ENCODE measurements at places on chromosomes 3 and 15.

DNA sequence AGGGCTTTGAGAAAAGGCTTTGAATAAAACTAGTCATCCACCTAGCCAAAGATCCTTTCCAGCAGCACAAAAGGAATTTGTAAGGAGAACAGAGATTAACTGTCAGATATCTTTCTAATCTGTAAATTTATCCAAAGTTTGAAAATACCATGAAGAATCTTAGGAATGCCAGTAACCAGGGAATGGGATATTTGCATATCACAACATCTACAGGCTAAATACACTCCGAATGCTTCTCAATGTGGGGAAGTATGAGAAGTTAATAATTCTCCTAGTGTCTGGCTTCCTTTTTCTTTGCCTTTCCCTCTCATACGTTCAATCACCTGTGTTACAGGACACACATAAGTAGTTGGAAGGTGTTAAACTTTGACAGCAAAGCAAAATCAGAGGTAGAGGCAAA, 7.8 kb downstream of the ANAPC13 start:
- DNase-seq, result no peak

- no peak for DNase-seq
Observed at GRCh38 chr3:46926039-46926438, 48.5 kb downstream of the PTH1R start.

DNA sequence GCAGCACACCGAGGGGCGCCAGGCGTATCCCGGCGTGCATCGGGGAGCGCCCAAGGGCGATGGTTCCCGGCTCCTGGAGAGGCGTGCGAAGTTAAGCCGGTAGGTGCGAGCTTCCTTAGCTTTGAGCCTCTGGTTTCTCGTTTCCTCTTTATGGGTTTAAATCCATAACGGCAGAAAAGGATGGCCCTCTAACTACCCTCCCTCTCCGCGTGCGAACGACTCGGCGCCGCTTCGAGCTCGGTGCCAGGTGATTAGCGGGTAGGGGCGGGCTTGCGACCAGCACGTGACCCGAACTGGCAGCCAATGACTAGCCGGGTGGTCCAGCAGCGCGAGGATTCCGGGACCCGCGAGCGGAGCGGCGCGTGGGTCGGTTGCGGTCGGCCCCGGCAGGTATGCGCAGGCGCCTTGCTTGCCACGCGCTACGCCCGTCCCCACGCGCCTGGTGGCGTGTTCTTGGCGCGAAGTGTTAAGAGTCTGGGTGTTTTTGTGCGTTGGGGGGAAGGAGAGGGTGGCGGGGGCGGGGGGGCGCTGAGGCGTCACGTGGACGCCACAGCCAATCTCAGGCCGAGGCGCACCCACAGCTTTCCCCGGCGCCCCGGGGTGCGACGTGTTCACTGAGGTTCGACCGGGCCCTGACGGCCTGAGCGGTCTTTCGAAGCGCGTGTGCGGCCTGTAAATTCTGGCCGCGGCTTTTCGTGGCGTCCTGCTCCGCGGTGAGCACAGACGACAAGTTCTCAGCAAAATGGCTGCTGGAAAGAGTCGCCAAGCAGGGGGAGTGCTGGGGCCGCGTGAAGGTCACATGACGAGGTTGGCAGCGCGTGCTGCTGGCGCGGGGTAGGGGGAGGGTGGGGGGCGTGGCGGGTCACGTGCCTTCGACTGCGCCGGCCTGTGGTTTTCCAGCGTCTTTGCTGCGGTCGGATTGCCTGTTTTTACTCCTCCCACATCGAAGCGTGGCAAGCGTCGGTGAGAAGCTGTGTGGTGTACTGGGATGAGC, 38.7 kb upstream of the MGA start:
- DNase-seq, result peak; percentile 84

DNA sequence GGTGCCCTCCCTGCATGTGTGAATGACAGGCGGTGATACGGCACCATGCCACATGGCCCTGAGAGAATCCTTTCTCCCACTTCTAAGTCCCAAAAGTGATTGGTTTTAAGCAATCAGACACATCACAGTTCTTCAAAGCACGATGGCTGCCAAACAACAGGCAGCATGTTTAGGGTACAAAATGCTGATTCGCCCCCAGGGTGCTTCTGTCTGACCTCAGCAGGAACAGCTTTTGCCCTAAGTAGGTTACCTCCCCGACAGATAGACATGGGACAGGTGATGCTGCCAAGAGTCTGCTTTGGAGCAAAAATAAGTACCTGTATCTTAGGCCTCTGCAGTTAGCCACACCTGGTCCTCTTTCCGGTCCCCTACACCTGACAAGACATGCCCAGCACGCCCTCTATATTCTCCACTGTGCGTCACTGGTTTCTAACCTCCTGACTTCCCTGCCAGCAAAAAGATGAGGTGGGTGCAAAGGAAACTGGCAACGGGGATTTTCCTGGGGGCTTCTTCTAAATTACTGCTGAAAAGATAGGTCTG, 549.8 kb downstream of the FOXP1 start:
- DNase-seq, result no peak

DNA sequence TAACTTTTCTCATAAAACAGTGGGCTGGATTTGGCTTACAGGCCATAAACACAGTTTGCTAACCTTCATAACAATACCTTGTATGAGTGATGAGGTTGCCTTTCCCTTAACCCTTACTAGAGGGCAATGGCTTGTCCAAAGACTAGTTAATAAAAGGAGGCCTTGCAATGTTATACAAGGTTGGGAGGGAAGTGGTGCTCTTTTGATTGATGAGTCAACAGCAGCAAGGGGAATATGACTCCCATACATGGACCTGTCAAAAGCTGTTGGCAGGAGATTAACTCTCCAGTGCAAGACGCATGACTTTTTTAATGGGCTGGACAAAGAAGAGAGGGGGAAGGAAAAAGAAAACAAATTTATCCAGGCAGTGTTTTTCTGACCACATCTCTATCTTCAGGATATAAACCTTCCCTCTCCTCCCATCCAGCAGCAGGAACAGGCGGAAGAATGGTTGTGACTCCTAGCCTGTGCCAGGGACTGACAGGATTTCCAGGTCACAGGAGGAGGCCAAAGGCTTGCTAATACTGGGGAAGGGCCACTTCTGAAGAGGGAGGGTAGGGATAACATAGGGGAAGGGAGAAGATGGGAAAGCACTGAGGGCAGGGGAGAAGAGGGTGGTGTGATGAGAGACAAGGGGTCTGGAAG, 35.2 kb upstream of the ARL14 start:
- no peak for DNase-seq

GRCh38 chr3:40930131-40930538, 269.2 kb upstream of the CTNNB1 start:
- no peak for DNase-seq

GRCh38 chr3:134068429-134068828, 38.7 kb upstream of the SLCO2A1 start:
- no peak for DNase-seq

- DNase-seq, result no peak
Observed at GRCh38 chr3:188507244-188507720, 353.3 kb downstream of the LPP start.

GRCh38 chr3:71903112-71903495, 118.2 kb upstream of the PROK2 start:
- no peak for DNase-seq

DNA sequence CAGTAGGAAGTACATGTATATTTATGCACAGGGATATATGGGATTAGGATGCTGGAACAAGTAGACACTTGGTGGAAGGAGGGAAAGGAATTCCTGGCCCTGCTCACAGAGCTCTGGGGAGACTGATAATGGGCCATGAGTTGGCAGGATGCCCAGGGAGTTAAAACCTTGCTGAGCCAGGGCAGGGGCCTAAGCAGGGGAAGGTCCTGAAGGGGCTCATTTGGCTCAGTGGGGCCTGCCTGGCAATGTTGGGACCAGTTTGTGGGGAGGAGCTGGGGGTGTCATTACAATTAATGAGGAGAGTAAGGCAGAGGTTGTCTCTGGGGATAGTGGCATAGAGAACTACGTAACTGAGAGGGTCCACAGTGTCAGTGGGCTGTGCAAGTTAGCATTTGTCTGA, 124.2 kb upstream of the ADPGK start:
- no peak for DNase-seq

- DNase-seq, result peak; percentile 85
Observed at GRCh38 chr3:108124337-108125152, 33.7 kb upstream of the CD47 start.

DNA sequence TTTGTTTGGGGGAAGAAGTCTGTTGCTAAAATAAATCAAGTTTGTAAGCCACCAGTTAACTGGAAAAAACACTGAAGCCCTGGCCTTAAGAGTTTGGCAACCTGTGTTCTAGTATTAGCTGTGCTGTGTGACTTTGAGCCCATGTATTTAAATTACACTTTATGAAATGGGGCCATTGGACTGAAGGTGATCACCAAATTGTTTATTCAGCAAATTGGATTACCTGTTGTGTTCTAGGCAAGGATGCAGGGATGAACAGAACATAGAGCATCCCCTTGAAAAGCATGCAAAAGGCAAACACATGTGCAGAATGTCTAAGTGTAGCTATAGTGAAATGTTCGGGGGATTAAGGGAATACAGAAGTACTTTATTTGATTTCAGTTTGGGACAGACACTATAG, 54.6 kb downstream of the TMOD3 start:
- DNase-seq, result no peak

DNA sequence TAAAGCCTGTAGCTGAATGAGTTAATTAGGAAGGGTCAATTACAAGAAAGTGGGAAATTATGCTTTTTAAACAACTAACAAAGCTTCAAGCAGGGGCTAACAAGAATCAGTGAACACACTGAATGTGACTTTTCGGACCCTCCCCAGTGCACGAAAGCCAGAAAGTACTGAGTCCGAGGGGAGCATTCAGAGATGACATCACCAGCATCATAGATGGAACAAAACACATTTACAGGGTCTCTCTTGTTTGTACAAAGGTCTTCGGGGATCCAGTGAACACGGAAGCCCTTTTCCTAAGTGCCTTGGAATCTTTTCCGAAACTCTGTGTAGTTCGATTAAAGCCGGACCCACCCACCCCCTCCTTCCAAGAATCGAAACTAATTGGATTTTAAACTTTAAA, 829 bp downstream of the DCP1A start:
- DNase-seq, result no peak

- DNase-seq, result no peak
Observed at GRCh38 chr3:195701042-195701915, 19.5 kb upstream of the MUC20 start.

GRCh38 chr3:78257951-78258530, 1218.1 kb downstream of the ROBO2 start:
- DNase-seq, result no peak

DNA sequence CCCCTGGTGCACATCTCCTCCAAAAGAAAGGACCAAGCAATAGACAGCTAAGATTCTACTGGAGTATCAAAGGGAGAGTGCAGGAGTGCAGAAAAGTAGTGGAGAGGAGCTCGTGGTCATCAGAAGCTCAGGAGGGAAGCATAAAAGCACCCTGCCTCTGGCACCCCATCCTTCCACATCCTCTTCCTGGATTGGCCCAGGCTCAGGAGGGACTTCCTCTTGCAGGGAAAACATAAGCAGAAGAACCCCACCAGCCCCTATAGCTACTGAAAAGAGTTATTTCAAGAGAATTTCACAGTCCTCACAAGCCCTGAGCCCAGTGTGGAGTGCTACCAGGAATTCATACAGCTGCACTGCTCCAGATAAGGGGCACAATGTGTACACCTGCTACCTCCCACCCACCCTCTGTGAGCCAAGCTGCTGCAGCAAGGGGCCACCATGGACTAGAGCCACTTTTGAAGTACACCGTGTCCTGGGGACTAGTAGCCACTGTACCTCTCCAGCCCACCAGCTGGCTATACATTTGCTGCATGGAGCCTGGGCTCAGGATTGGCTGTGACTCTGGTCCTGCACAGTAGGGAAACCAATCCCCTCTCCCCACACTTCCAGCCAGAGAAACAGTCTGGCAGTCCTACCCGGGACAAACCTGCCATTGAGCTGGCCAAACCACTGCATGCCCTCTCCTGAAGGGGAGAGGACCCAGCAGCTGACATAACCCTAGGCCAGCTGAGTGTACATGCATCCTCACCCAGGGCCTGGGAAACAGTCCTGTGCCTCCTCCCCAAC, 43.0 kb downstream of the CD200R1 start:
- DNase-seq, result no peak
